ENCODE measurements at places on chromosomes 6 and 20.
A peak's percentile ranks its signal among the peaks of the same experiment; 100 is the strongest.

DNA sequence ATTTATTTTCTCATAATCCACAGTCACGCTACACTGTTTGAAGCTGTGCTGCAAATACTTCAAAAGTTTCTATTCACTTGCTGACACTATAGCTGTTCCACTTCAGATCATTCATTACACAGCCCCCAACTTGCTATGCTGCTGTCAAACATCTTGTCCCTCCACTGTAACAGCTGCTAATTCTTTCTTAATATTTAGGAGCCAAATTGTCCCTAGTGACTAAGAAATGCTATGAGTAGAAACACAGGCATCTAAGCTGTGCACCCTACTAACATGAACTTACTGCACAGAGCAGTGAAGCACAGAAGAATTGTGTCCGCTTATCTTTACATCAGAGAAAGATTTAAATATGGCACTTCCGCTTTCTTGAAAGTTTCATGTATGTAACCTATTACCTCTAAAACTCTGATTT lies 91.3 kb downstream of the PDE10A start:
- no peak for DNase-seq

DNA sequence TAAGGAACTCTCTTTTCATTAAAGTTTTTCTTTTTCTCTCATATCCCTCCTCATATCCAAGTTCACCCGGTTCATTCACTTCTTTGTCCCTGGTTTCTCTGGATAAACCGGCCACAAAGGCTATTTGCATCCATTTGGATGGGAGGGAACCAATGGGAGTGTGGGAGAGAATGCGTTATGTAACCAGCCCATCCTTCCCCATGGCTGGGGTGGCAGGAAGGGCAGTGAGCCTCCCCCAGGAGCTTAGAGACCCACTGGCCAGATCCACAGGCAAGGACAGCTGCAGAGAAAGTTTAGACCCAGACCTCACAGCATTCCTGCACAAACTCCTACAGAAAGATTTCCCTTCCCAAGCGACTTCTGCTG lies 10.7 kb downstream of the CASS4 start:
- no peak for DNase-seq

GRCh38 chr20:34473262-34473883 lies 42.8 kb upstream of the DYNLRB1 start:
- peak; percentile 47 for DNase-seq

DNA sequence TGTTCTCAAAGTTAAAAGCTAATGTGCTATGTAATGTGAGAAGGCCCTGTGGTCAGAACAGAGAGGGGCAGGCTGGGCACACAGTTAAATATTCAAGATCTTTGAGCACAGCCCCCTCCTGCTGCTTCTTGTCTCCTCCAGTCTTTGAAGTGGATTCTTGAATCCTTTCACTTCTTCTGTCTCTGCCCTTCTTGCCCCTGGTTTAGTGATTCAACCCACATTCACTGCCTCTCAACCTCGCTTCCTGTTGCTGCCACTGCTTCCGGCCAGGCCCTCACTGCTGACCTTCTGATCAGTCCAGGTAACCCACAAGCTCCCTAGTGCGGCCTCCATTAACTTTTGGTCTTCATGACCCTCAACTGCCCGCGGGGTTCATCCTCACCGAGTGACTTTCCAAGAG lies 417.3 kb upstream of the NOX3 start:
- DNase-seq, result no peak

GRCh38 chr6:149864578-149865535 lies 698 bp upstream of the LRP11 start:
- DNase-seq, result peak; percentile 45

Data from CD4-positive, alpha-beta T cell treated with Interleukin-17A for 4 hours (primary cell).